ENCODE measurements at places on chromosomes 3 and 15.

DNA sequence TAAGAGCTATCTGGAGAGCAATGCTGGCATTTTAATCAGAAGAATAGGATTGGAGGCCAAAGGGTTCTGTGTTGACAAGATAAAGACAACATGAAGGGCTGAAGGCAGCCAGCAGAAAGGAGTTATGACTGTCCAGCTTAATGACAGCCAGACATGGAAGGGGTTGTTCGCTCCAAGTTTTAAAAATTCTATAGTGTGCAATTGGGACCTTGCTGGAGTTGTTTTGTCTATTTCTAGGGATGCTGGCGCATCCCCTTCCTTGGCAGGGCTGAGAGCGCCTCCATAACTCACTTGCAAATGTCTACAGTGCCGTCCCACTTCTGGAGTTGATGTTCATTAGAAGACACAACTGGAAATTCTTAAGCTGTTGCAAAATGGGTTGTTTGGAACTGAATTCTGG, 200.7 kb downstream of the TLE3 start:
- DNase-seq, result no peak

- DNase-seq, result no peak
Measured at GRCh38 chr15:26475554-26475953, 297.3 kb downstream of the GABRB3 start.

DNA sequence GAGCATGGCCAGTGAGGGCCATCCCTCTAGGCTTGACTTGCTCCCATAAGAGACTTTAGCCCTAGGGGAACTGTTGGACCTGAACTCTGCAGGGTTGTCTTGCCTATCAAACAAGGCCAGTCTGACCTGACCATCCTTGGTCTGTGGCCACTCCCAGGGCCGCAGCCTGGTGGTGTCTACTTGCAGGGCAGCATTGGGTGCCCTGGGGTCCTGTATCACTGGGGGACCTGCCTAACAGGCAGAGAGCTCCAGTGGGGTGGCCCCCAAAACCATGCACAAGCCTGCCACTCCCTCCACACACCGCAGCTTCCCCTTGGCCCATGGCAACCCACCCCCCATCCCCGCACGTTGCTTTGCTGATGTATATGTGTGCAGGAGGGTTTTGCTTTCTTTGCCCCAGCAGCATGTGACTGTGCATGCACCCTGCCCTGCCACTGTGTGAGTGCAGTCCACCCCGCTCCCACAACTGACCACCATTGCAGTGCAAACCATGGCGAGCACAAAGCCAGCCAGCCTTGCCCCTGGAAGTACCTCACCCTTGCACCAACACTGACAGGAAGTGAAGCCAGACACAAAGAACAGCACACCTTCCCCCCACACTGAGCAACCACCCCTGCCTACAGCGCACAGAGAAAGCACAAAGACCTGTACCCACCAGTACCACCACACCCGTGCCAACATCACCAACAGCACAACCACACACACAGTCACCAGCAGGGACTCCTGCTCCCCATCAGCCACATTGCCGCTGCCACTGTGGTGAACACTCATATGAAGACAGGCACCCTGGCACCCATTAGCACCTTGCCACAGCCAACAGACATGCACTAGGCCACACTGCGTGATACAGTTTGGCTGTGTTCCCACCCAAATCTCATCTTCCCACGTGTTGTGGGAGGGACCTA, 88.8 kb downstream of the SENP7 start:
- DNase-seq, result no peak

- no peak for DNase-seq
Measured at GRCh38 chr15:79018960-79019359, 71.6 kb downstream of the RASGRF1 start.

DNA sequence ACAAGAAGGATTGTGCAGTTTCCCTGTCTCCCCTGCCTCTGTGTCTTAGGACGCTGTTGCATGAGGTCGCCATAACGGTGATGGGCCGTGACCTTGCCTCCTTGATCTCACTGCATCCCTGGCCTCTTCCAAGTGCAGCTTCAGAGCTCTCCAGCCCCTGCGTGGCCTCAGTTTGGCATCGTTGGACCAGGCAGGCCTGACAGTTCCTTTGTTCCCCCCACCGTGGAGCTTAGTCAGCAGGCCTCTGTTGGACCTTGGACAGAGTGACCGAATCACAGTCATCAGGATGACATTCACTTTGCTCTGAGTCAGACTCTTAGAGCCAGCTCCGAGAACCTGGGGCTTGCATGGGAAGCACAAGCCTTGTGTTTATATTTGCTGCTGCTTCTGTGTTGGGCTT, 139.4 kb downstream of the OPA1 start:
- peak; percentile 25 for DNase-seq

- no peak for DNase-seq
Measured at GRCh38 chr3:196274585-196274984, 12.9 kb downstream of the PCYT1A start.

DNA sequence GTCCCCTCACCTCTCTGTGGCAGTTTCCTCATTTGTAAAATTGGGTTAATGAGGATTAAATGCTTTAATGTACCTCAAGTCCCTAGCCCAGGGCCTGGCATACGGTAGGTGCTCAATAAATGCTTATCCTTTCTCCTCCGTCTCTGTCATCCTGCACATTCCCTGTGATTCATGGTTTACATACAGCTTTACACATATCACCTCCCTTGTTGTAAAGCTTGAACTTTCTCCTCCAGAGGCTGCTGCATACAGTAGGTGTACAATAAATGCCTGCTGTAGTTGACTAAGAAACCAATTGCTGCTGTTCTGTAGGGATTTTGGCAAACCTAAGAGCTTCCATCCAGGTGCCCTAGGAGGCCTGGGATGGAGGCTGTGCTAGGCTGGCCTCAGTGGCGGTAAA, 1.5 kb upstream of the CSPG4 start:
- DNase-seq, result no peak

GRCh38 chr15:70014331-70014730, 83.4 kb downstream of the TLE3 start:
- DNase-seq, result no peak

DNA sequence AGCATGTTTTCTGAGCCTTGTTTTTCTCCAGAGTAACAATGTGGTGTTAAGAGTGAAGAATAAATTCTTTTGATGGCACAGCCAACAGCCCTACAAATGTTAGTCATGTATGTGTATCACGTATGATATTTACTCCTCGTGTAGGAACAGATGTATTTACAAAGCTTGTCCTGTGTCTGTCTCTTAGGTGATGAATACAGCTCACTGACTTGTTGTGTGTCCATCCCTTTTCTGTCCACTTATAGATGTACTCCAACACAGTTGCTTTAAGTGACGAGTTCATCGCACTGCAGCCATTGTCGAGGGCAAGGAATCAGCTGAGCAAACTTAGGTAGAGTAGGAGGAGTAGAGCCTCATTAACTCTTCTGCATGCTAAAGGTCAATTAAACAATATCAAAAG, 78.1 kb downstream of the DCUN1D1 start:
- no peak for DNase-seq

- peak; percentile 64 for DNase-seq
Measured at GRCh38 chr3:123773681-123774431, 110.3 kb downstream of the MYLK start.

- no peak for DNase-seq
Measured at GRCh38 chr15:80880086-80880485, 100.9 kb downstream of the CEMIP start.

GRCh38 chr15:78951841-78952238, 7.0 kb upstream of the CTSH start:
- DNase-seq, result no peak

GRCh38 chr15:64209680-64210334, 47.0 kb upstream of the PPIB start:
- no peak for DNase-seq

DNA sequence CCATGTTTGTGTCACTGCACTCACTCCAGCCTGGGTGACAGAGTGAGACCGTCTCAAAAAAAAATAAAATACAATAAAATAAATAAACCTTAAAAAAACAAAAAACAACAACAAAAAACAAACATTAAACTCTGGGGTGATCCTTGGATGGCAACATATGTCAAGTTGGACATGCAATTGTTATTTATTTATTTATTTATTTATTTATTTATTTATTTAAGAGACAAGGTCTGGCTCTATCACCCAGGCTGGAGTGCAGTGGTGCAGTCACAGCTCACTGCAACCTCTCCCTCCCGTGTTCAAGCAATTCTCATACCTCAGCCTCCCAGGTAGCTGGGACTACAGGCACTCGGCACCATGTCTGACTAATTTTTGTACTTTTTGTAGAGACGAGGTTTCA, 275.5 kb downstream of the VPS13C start:
- DNase-seq, result no peak

DNA sequence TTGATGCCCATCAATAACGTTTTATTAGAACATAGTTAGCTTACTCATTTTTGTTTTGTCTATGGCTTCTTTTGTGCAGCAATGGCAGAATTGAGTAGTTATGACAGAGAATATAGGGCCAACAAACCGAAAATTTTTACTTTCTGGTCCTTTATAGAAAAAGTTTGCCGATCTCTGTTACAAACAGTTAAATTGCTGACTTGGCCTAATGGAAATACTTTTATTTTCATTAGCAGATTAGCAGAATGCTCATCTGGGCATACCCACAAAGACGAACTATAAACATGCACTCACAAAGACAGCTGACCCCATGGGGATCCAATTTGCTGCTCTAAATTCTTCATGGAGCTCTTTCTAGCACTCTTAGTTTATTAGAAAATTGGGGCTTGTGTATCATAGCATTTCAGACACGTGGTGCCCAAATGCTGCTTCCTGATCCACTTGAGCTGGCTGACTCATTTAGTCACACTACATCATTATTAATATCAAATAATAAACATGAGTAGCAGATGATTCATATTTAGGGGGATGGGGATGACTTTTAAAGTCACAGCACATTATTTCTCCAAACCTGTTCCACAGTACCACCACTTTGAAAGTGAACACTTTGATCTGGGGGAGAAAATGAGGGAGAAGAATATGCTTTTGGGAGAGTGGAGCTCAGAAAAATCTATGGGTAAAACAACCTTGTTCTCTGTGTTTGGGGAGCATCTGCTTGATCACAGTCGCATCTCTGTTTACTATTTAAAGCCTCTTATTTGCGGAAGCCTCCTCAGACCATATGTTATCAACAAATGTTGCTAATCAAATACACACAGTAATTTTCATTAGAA, 228.1 kb upstream of the FEZF2 start:
- DNase-seq, result peak; percentile 62

DNA sequence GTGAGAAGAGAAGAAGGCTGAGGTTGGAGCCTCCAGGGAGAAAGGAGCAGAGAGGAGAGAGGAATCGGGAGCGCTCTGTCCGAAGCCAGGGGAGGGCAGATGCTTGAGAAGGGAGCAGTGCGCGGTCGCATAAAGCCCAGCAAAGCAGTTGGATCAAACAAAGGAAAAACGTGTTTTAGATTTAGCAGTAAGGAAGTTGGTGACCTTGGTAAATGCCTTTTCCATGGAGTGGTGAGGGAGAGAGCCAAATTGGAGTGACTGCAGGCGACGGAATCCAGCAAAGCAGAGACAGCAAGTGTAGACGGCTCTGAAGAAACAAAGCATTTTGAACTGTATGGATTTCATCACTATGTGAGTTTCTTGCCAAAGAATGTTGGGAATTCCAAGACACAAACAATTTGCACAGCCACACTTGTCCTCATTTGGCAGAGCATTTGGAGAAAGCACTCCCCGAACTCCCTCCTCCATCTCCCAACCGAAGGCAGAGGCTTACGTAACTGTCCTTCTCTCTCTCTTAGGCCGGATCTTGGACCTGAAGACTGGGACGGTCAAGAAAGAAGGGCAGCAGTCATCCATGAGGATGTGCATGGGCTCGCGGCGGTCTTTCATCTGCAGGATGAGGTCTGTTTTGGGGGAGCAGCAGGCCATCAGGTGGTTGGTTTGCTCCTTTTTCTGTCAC, 103.6 kb downstream of the ARNT2 start:
- peak; percentile 98 for DNase-seq

- DNase-seq, result no peak
Measured at GRCh38 chr3:110267304-110267845, 804.2 kb upstream of the NECTIN3 start.

- DNase-seq, result no peak
Measured at GRCh38 chr3:148230473-148230872, 467.2 kb upstream of the AGTR1 start.

GRCh38 chr3:23170291-23170690, 32.8 kb upstream of the UBE2E2 start:
- no peak for DNase-seq

- DNase-seq, result no peak
Measured at GRCh38 chr3:148330542-148330941, 367.2 kb upstream of the AGTR1 start.

GRCh38 chr3:30644615-30645014, 38.2 kb downstream of the TGFBR2 start:
- peak; percentile 72 for DNase-seq

- no peak for DNase-seq
Measured at GRCh38 chr3:148197061-148197460, 500.6 kb upstream of the AGTR1 start.

DNA sequence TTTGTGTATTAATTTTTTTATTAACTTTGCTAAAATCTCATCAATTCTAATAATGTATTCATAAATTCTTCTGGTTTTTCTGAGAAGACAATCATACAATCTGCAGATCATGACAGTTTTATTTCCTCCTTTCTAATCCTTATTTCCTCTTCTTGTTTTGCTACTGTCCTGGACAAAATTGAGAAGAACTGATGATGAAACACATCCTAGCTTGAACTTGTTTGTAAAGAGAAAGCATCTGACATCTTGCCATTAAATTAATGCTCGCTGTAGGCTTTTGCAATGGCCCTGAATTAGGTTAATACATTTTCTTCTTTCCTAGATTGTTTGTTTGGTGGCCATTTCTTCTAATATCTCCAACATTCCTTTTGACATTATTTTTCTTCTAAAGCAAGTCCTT, 110.9 kb upstream of the TPM1 start:
- no peak for DNase-seq

- DNase-seq, result no peak
Measured at GRCh38 chr15:84844964-84845363, 27.8 kb downstream of the ALPK3 start.

DNA sequence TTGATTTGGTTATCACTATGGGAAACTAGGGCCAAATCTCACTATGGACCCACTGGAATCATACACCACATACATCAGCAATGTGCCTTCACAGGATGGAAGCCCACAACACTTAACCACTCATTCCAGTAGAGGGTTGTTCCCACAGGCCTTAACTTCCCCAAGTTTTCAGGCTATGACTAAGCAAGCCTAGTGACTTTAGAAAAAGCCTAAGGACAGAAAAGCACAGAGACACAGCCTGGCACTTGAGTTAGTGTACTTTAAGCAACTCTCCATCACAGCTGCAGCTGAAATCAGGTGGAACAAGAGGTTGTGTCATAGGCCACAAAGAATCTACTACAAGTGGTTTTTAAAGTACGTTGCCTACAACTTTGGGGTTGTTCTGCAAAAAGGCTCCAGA, 128.7 kb downstream of the LRRN1 start:
- no peak for DNase-seq

- no peak for DNase-seq
Measured at GRCh38 chr3:193563426-193563825, 8.7 kb upstream of the ATP13A4 start.

GRCh38 chr3:69560818-69561217, 174.9 kb upstream of the FRMD4B start:
- no peak for DNase-seq

GRCh38 chr3:68088216-68088615, 433.8 kb upstream of the SUCLG2 start:
- no peak for DNase-seq

GRCh38 chr3:9340472-9340902, 22.4 kb upstream of the THUMPD3 start:
- no peak for DNase-seq

GRCh38 chr3:164608554-164609276, 469.6 kb downstream of the SI start:
- DNase-seq, result no peak
